Natural killer cell treated with Interleukin-12 subunit alpha and Interleukin-12 subunit beta and Interleukin-15 and Interleukin-18, amount 100 ng/mL, for 72 hours (primary cell): ENCODE measurements at places on chromosomes 5 and 9. TPM values are rescaled to one million over a fixed set of nuclear protein-coding genes. Genes with fewer than 3 reads are reported as not detected.

- no peak for DNase-seq
These were observed 284.7 kb downstream of the GABRB2 start for GRCh38 chr5:161261668-161262323.

IFNA2 gene
- total RNA-seq = not detected

KCNT1 gene
- total RNA-seq = not detected

- DNase-seq = no peak
These were observed 104.2 kb downstream of the TRIM32 start for GRCh38 chr9:116791326-116791725.

FAM114A2 gene
- 34.9 TPM for total RNA-seq

DNA sequence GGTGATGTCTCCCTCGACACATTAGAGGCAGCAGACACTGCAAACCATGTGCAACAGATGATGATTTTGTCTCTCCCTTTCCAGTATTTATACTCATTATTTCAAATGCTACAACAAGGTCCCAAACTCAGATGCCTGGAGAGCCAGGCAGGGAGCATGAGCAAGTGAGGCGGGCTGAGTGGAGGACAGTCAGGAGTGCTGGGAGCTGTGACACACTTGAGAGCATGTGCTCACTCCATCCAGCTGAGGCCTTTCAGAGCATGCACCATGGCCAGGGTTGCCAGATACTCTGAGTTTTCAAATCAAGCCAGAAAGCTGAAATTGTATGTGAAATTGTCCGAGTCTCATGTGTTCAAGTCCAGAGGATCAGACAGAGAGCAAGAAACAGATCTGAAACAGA lies 55.8 kb upstream of the SLC2A8 start:
- DNase-seq = no peak

C8G gene
- total RNA-seq = 2.4 TPM

- DNase-seq = no peak
These were observed 74.0 kb upstream of the SPTLC1 start for GRCh38 chr9:92188969-92189781.

DNA sequence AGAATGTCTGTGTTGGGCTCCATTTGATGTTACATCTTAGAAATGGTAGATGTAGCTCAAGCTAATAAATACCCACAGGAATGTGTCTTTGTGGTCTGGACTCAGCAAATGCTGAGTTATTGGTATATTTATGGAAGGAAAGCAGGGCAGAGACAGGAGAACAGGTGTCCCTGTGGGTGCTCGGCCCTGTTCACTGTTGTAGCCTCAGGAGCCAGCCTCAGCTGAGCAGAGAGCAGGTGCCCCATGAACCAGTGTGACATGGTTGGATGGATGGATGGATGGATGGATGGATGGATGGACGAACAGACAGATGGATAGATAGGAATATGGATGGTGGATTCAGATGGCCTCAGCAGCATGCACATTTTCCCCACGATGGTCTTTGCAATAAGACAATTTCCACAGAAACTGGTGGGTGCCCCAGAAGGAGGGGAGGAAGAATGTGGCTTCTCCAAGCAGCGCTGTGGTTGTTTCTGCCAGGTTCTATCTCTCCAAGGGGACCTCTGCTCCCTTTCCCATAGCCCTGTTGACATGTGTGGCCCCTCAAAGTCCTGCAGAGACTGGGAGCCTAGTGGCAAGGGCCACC lies 8.2 kb upstream of the IRF1 start:
- no peak for DNase-seq

- DNase-seq = no peak
These were observed 568.9 kb downstream of the ANXA1 start for GRCh38 chr9:73720601-73721000.

DNA sequence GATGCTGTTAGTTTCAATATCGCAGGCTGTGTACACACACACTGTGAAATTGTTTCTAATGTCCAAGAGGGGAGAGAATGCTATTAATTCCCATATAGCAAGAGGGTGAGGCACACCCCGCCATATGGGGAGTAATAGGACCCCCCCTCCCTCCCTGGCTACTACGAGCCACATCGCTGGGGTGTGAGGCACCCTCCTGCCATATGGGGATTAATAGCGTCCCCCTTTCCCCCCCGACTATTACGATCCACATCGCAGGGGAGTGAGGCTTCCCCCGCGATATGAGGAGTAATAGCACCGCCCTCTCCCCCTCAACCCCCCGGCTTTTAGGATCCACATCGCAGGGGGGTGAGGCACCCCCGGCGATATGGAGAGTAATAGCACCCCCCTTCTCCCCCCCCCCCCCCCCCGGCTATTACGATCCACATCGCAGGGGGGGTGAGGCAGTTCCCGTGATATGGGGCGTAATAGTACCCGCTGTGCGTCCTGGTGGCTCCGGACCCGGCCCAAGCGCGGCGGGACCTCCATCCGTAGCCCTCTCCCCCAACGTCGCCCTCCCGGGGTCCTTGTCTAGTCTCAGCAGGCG lies 494 bp upstream of the STK32A start:
- DNase-seq = no peak

DNA sequence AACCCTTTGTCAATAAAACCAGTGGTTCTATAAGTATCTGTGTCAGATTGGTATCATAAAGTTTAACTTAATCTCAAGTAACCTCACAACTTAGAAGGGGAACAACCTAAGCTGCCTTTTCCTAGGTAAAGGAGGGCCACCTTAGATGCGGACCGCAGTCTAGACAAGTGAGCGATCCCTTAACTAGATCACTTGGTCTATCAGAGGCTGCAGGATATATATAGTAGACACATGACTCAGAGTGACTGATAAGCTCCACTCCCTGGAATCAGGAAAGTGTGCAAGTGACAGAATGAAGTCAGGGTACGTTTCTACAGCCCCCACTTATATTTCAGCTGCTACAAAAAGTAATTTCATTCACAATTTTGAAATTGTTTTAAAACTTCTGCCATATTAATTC lies 7.4 kb downstream of the REEP5 start:
- DNase-seq = no peak

DNA sequence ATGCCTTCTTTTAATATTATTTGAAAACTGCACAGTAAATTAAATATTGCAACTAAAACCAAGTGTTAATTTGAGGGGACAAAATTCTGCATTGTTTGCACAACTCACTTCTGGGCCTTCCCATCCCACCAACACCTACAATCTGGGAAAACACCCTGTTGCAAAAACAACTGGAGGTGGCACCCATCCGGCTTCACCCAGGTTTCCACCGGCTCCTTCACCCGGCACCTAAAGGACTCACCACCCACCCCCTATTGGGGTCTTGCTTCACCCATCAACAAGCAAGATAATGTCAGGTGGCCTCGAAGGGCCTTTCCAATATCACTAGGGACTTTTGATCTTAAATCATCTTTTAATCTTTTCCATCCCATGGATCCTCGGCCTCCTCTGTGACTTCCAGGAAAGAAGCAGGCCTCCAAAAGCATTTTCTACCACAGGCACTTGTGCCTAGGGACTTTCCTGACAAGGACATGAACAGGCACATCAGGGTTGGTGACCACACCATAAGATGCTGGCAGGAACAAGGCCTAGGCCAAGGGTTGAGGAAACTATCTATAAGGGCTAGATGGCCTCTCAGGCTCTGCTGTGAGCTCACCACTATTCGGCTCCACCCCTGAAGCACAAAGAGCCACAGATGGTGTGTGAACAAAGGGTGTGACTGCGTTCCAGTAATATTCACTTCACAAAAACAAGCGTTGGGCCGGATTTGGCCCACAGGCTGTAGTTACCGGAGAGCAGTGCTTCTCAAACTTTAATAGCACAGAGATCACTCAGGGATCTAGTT lies 205.1 kb downstream of the AUH start:
- DNase-seq = peak; percentile 80

UBE2QL1 gene
- not detected for total RNA-seq

DNA sequence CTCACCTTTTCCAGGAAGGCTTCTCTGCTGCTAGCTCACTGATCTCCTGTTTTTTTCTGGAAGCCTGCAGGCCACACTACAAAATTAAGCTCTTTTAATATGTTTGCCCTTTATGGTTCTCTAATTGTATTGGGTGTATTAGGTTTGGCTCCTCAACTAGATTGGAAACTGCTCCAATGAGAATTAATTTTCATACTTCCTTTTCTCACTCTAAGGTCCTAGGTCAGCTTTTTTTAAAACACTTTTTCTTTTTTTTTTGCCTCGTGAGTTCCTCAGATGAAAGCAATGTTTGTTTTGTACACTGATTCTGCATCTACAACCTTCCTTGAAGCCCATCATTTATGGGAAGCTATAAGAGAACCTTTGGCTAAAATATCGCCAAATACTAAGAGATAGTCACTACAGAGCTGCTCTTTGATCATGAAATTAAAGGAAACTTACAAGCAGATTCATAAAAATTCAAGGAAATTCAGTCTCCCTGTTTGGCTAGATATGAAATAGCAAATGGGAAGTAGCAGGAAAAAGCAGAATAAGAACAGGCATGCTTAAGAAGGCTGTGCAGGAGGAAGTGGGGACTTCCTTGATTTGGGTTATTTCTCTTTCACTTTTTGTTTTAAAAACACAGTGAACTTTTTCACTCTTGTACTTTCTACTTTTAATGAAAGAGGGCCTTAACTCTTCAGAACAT lies 55.2 kb upstream of the FYB1 start:
- DNase-seq = no peak

NUP155 gene
- total RNA-seq = 75.7 TPM

PCDHB11 gene
- total RNA-seq = not detected

TMEM250 gene
- 42.3 TPM for total RNA-seq

INSL4 gene
- total RNA-seq = not detected

DNA sequence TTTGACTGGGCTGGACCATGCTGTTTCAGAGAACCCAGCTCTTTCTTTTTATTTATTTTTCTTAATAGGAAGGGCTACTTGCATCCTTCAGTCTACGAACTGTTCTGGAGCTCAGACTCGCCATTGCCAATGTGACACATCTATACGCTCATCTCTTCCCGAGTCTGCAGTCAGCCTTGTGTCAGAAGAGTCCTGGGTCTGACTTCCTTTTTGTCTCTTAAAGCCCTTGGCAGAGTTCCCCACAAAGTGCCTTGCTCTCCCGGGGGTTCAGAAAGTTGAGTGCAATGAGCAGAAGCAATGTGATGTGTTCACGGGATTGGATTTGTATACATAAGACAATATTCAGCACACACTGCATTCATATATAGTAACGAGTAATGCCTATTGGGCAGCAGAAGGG lies 140.4 kb downstream of the ATPSCKMT start:
- no peak for DNase-seq

DNA sequence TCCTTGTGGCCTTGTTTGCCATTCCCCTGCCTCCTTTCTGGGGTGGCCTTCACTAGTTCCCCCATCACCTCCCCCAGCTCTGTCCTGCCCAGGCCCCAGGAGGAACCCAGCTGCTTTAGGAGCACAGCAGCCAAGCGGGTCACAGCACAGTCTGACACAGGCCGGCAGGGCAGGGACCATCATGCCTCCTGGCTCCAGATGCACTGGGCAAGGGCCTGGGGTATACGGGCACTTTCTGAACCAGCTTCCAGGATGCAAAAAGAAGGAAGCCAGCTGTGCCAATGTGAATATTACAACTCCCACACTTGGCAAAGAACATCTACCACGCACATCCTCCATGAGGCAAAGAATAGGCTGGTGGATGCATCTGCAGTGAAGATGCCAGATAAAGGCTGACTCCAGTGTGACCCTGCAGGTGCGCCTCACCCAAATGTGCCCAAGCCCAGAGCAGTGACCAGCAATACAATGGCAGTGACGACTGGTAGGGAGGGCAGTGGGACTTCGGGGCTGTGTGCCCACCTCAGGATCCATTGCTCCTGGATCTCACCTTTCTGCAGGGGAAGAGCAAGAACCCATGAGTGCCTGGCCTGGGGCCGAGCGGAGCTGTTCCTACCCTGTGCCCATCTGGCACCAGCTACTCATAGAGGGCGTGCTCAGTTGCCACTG lies 6.3 kb upstream of the IL3 start:
- peak; percentile 35 for DNase-seq

- no peak for DNase-seq
These were observed 19.1 kb downstream of the EXOC3 start for GRCh38 chr5:462051-462481.

GRCh38 chr5:7250611-7251010 lies 145.3 kb upstream of the ADCY2 start:
- no peak for DNase-seq

DNA sequence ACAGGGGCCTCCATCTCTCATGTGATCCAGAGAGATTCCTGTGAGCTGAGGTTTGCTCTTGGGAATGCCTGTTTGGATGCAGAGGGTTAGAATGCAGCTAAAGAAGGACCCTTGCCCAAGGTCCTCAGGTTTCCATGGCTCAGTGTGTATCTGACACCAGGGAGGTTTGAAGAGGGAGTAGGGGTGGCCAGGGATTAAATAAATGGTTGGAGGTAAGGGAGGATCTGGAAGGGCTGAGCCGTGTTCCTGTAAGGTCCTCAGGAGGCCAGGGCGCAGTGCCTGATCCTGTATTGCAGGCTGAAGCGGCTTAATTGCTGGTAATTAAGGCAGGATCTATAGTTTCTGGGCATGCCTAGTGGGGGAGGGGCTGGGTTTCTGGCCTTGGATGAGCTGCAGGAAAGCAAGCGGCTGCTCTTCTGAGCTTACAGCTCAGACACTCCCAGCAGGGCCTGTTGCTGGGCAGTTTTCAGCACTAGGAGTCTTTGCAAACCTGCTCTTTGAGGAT lies 41.5 kb upstream of the MAP1B start:
- DNase-seq = no peak

OR2K2 gene
- total RNA-seq = not detected

GCNT4 gene
- 0.57 TPM for total RNA-seq

- DNase-seq = no peak
These were observed 77.3 kb downstream of the NFIB start for GRCh38 chr9:14236591-14236990.
